CD14-positive monocyte (primary cell): ENCODE measurements at places on chromosomes 3 and 15.

- DNase-seq, result peak; percentile 34
Observed at GRCh38 chr3:185825639-185826481, 1.0 kb upstream of the IGF2BP2 start.

- DNase-seq, result peak; percentile 19
Observed at GRCh38 chr3:54853573-54854404, 74.1 kb downstream of the LRTM1 start.

DNA sequence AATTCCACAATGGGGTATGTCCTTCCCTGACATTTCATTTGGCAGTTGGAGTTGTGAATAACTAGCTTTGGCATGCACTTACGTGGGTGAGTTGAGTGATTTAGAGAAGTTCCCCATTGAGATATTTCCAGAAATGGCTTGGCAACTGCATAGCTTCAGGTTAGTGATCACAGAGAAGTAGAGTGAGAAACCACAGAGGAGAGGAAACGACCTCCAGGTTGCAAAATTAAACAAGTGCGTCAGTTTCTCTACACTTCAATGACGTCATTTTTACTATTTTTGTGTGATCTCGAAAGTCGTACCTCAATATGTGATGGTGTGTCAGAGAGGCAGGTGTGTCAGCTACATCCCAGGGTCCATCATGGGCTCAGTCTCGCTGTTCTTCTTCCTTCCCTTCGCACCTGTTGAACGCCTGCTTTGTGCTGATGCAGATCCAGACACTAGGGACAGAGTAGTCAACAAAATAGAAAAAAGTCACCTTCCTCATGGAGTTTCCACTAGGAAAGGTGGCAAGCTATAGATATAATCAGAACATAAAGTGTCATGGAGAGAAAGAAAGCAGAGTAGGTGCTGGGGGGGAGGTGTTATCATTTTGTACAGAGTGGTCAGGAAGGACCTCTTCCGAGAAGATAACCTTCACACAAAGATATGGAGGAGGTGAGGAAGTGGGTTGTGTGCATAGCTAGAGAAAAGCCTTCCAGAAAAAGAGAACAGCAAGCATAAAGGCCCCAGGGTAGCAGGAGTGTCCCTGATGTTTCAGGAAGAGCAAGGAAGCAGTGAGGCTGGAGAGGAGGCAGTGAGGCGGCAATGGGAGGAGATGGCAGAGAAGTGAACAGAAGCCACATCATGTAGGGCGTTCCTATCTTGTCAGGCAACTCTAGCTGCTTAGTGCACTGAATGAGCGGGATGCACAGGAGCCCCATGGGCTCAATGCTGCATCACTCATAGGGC lies 75.6 kb downstream of the MCTP2 start:
- no peak for DNase-seq

- DNase-seq, result no peak
Observed at GRCh38 chr3:17014709-17015108, 130.0 kb downstream of the PLCL2 start.

DNA sequence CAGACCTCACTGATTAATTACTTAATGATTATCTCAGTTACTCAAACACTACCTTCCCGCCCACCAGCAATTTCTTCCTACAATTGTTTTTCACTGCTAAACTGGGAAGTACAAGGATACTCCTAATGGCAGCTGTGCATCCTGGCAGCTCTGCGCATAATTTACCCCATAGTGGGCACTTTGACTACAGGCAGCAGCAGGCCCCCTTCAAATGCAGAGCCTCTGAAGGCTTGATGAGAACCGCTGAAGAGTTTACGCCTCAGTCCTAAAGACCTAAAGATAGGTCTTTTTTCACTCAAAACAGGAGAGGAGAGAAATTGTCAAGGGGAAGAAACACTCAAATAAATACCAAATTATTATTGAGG lies 10.7 kb downstream of the CCDC32 start:
- no peak for DNase-seq

- DNase-seq, result no peak
Observed at GRCh38 chr3:141015481-141015880, 35.7 kb upstream of the SPSB4 start.

DNA sequence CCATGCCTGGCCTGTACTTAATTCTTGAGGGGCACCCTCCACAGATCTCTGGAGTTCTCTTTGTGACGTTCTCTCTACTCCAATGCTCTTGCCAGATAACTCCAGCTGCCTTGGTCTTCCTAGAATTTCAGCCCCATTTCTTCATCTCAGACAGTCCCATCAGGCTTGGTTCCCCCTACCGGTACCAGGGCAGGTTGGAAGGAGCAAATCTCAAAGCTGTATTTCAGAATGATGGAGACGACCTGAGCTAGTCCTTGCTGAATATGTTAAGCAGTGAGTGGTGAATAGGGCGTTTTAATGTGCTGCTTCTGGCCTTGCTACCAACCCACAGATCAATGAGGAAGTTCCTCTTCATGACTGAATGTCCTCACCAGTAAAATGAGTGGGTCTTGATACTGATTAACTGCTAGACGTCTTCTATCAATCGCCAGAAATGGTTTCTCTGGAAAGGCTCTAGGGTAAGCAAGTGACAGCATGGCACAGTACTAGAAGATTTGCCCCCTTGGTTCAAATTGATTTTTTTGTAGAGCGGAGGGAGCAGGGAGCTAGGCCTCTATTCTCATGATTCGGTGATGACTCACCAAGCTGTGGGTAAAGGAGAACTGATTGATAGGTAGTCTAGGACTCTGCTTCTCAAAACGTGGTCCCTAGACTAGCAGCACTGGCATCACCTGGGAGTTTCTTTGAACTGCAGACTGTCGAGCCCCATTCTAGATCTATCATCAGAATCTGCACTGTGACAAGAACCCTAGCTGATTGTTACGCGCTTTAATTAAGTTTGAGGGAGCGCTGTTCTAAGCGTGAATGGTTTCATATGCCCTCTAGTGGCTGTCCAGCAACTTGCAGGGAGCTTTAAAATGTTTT lies 67.8 kb downstream of the UBP1 start:
- DNase-seq, result peak; percentile 12

DNA sequence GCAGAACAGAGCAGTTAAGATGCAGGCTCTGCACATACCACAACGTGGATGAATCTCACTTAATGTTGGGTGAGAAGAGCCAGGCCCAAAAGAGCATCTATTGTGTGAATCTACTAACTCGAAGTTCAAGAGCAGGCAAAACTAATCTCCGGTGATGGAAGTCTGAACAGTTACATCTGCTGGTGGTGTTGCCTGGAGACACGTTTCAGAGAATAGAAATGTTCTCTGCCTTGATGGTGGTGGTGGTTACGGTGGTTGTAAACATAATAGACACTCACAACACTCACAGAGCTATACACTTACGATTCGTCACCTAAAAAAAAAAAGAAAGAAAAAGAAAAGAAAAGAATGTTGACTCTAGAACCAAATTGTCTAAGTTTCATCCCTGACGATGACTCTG lies 86.8 kb downstream of the LIPC start:
- DNase-seq, result peak; percentile 12

DNA sequence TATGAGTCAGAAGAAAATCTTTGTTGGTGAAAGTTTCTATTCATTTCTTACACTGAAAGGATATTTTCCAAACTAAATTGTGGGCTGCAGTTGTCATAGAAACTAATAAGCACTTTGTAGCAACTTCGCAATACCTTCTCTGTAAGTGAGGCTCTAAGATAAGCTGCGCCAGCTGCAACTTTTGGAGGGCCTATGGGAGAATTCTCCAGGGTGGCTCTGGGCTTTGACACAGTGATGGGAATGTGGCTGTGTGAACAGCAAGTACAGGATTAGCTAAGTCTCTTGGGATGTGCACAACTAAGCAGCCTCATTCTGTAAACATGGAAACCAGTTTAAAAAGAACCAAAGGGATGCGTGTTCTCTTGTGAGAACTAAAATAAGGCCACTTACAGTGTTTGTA lies 124.6 kb upstream of the SGO1 start:
- no peak for DNase-seq

DNA sequence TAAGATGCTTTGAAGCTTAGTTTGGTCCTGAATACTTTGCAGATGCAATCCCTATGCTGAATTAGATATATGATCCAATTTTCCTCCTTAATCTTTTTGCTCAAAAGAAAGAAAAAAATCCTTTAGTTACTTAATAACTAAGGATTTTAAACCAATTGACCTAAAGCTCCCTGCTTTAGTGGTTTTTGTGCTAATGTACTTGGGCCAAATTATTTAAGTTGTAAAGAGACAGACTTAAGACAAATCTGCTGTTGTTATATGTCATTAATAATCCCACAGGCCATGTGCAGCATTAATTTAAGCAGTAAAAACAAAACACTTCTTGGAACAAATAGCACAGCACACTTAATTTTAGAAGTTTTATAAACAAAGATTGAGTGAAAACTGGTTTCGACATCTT lies 776.1 kb upstream of the SEMA6D start:
- no peak for DNase-seq

DNA sequence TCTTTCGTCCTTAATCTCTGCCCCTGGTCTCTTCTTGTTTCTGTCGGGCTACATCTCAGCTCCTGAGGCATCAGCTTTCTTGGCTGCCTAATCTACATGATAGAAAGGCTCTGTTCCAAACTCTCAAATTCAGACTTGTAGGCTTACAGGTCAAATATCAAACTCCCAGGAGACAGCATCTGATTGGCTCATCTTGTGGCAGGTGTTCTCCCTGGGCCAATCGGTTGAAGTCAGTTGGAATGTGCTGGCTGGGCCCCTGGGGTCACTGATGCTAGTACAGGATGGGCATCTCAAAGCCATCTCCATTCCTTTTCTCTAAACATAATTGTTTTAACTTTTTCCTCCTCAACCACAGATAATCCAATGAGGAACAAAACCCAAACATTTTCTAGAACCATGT lies 198.7 kb downstream of the CNTN3 start:
- DNase-seq, result no peak
